ENCODE measurements at places on chromosomes 4 and X.

DNA sequence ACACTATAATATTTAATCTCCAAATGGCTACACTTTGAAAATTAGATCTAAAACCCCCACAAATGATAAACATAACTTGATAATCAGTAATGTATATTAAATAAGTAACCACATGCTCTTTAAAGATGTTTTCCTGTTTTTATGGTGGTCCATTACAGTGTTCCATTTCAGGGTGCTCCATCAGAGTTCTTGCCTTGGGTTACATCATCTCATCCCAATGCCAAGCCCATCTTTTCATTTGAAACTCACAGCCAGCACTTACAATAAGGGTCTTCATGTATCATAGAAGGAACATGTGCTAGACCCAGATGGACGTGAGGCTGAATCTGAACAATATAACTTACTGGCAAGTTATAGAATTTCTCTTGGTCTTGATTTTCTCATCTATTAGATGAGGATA is 10.5 kb upstream of the PAQR3 start:
- ATAC-seq = no peak

DNA sequence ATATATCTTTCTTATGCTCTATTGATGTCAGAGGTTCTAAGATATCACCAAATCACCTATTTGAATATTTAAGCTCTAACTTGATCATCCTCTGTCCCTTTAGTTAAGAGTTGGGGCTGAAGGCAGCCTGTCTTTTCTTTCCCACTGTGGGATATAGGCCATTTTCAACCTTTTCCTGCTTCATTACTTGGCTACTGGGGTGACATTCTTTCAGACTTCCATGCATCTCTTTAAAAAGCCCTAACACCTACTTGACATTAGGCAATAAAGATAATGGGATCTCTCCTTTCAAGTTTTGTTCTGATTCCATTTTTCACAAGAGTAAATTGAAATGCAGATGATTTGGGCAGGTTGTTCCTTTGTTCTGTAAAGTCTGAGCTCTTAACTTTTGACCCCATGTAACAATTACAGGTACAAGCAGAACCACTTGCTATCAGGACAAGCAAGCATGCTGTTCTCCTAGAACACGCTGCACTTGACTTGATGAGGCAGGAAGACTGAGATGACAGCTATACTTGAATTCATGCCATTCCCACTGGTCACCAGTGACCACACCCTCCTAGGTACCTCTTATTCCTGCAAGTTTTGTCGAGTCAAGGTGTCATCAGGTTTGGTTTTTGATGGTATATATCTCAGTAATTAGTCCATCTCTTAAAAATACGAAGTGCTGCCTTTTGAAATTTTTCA is 18.2 kb downstream of the HOPX start:
- no peak for ATAC-seq

DNA sequence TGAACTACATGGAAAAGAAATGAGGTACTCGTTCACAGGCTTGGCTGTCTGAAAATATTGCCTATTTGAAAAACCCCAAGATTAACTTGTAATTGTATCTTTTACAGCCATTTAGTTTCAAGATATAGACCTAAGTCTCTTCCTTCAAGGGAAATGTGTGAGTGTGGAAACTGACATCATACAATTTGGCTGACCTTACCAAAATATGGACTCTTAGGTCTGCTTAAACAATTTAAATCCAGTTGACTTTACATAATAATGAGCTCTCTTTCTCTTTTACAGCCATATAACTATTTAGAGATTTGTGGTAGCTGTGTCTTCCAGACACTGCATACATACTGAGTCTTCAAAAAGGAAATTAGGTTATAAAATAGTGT is 186.9 kb downstream of the NR3C2 start:
- no peak for ATAC-seq

DNA sequence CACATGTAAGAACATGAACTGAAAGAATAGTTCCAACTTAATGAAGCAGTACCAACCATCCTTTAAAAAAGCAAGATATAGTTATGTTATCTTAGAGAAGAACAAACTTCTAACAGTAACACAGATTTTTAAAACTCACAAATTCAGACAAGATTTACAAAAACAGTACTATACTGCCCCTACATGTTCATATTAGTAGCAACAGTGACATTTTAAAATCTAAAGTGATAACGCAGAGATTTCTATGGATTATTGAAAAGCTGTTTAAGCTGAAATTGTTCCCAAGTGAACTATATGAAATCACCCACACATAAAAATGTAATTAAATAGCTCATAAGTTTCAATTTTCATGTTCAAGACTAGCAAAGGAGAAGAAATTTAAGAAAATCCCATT is 166.0 kb downstream of the FBXW7 start:
- no peak for ATAC-seq

DNA sequence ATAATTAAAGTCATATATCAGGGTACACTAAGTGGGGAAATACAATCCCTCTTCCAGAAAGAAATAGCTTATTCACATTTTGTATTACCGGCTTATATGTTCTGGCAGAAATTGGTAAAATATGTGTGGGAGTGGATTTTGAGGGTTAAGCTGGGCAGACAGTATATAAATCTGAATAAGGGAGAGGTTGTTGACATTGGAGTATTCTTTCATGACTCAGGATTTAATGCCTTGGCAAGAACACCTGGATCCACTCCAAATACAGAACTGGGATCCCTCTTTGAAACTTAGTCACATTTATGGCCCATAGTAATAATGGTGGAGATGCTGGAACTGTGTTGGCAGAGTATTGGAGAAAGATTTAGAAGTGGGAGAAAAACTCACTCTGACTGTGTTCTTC is 54.3 kb upstream of the TET2 start:
- ATAC-seq = no peak

- ATAC-seq = no peak
These were observed 60.1 kb upstream of the XAGE1B start for GRCh38 chrX:52576946-52577345.

- ATAC-seq = no peak
These were observed 552.7 kb upstream of the TENM3 start for GRCh38 chr4:181690498-181690897.
